ENCODE measurements at places on chromosomes 1 and 21.

- DNase-seq, result no peak
- no peak overlapping the region for H3K27ac ChIP-seq
- no peaks in the 10 kb centered on the region for H3K4me1 ChIP-seq
- H3K36me3 ChIP-seq, result no peaks in the 10 kb centered on the region
Measured at GRCh38 chr21:45916011-45916840, 65.3 kb upstream of the COL6A1 start.

DNA sequence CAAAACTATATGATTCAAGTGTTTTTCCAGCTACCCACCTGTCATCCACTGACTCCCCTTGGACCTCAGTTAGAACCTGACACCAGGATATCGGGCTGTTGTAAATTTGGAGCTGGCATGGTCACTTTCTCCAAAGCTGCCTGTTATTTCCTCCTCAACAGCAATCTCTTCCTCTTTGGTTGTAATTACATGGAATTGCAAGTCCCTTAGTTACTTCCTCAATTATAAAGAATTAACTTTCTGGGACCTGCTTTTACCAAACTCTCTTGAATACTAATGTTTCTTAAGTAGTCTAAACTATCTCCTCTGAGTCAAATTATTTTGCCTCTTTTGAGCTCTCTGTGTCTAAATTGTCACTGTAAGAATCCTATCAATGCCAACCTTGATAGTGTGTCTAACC lies 150.3 kb upstream of the SGIP1 start:
- H3K27ac ChIP-seq, result no peak overlapping the region
- no peaks in the 10 kb centered on the region for H3K27me3 ChIP-seq
- DNase-seq, result no peak
- peaks cover 3% of the 10 kb centered on the region for H3K4me1 ChIP-seq
- H3K4me3 ChIP-seq, result no peak overlapping the region

GRCh38 chr1:14511166-14511680 lies 87.3 kb upstream of the KAZN start:
- no peaks in the 10 kb centered on the region for H3K27me3 ChIP-seq
- no peak overlapping the region for H3K4me3 ChIP-seq
- H3K36me3 ChIP-seq, result no peaks in the 10 kb centered on the region
- DNase-seq, result no peak
- H3K27ac ChIP-seq, result no peak overlapping the region
- no peaks in the 10 kb centered on the region for H3K4me1 ChIP-seq

GRCh38 chr21:27112186-27112585 lies 145.3 kb upstream of the ADAMTS5 start:
- DNase-seq, result no peak
- H3K27me3 ChIP-seq, result no peaks in the 10 kb centered on the region
- no peaks in the 10 kb centered on the region for H3K36me3 ChIP-seq
- H3K27ac ChIP-seq, result no peak overlapping the region
- H3K4me1 ChIP-seq, result peaks cover 4% of the 10 kb centered on the region

GRCh38 chr1:43135857-43136781 lies 36.0 kb downstream of the EBNA1BP2 start:
- H3K4me3 ChIP-seq, result no peak overlapping the region
- H3K27me3 ChIP-seq, result no peaks in the 10 kb centered on the region
- peaks cover 56% of the 10 kb centered on the region for H3K36me3 ChIP-seq
- no peaks in the 10 kb centered on the region for H3K4me1 ChIP-seq
- DNase-seq, result no peak

DNA sequence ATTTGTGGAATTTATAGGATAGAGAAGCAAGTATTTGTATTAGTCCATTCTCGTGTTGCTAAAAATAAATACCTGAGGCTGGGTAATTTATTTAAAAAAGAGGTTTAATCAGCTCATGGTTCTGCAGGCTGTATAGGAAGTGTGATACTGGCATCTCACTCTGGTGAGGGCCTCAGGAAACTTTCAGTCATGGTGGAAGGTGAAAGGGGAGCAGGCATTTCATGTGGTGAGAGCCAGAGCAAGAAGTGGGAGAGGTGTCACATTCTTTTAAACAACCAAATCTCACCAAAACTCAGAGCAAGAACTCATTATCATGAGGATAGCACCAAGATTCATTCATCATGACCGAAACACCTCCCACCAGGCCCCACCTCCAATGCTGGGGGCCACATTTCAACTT lies 18.1 kb downstream of the SDCCAG8 start:
- H3K36me3 ChIP-seq, result peaks cover 12% of the 10 kb centered on the region
- peaks cover 2% of the 10 kb centered on the region for H3K4me1 ChIP-seq
- no peaks in the 10 kb centered on the region for H3K27me3 ChIP-seq
- H3K4me3 ChIP-seq, result no peak overlapping the region
- DNase-seq, result no peak

- DNase-seq, result peak; percentile 49
- no peaks in the 10 kb centered on the region for H3K36me3 ChIP-seq
Measured at GRCh38 chr1:187264995-187265602, 436.4 kb downstream of the PLA2G4A start.

GRCh38 chr1:47417170-47418044 lies 1.3 kb downstream of the FOXE3 start:
- H3K36me3 ChIP-seq, result no peaks in the 10 kb centered on the region
- H3K27ac ChIP-seq, result no peak overlapping the region
- peak overlapping the region; percentile 80 for H3K4me3 ChIP-seq
- H3K27me3 ChIP-seq, result peaks cover 57% of the 10 kb centered on the region
- peak; percentile 48 for DNase-seq
- H3K4me1 ChIP-seq, result no peaks in the 10 kb centered on the region

DNA sequence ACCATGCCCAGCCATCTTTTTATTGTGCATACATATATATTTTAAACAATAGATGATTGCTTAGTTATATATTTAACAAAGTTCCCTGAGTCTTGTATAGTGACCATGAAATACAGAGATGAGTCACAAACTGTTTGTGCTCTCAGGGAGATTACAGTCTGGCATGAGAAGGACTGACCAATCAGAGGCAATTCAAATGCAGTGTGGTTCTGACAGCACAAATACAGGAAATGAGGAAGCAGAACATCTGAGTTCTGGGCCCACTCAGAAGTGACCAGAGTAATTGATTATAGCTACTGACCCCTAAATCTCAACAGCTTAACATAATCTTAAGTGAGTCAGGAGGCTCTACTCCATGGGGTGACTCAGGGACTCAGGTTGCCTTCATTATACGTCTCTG lies 534.5 kb downstream of the OMA1 start:
- no peak for DNase-seq
- peaks cover 3% of the 10 kb centered on the region for H3K4me1 ChIP-seq
- H3K4me3 ChIP-seq, result no peak overlapping the region
- H3K36me3 ChIP-seq, result peaks cover 3% of the 10 kb centered on the region
- H3K27me3 ChIP-seq, result no peaks in the 10 kb centered on the region

GRCh38 chr1:68301471-68302001 lies 69.2 kb upstream of the WLS start:
- no peaks in the 10 kb centered on the region for H3K4me1 ChIP-seq
- no peaks in the 10 kb centered on the region for H3K36me3 ChIP-seq
- no peak overlapping the region for H3K27ac ChIP-seq
- H3K27me3 ChIP-seq, result no peaks in the 10 kb centered on the region
- DNase-seq, result no peak
- H3K4me3 ChIP-seq, result no peak overlapping the region

DNA sequence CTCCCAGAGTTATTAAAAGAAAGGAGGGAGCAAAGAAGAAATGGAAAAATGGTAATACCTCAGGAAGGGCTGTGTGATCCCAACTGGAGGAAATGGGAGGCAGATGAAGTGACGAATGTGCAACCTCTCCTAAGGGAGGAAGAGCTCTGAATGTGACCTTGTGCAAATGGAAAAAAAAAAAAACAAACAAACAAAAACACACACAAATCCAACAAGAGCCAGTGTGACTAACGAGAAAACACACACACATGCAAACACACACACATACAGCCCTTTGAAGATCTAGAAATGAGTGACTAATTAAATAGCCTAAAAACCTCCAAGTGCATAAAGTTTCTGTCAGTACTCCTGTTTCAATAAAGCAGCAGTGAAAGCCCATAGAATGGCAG lies 49.0 kb downstream of the CCN1 start:
- no peaks in the 10 kb centered on the region for H3K27me3 ChIP-seq
- H3K27ac ChIP-seq, result peak overlapping the region; percentile 34
- H3K4me1 ChIP-seq, result peaks cover 2% of the 10 kb centered on the region

GRCh38 chr1:114455102-114455785 lies 55.8 kb downstream of the TRIM33 start:
- H3K27ac ChIP-seq, result no peak overlapping the region
- no peaks in the 10 kb centered on the region for H3K27me3 ChIP-seq
- H3K36me3 ChIP-seq, result peaks cover 45% of the 10 kb centered on the region
- H3K4me1 ChIP-seq, result no peaks in the 10 kb centered on the region

GRCh38 chr21:42016364-42016985 lies 6.3 kb upstream of the ZBTB21 start:
- no peaks in the 10 kb centered on the region for H3K4me1 ChIP-seq
- H3K4me3 ChIP-seq, result no peak overlapping the region
- H3K27me3 ChIP-seq, result no peaks in the 10 kb centered on the region
- H3K36me3 ChIP-seq, result no peaks in the 10 kb centered on the region
- no peak overlapping the region for H3K27ac ChIP-seq
- no peak for DNase-seq

DNA sequence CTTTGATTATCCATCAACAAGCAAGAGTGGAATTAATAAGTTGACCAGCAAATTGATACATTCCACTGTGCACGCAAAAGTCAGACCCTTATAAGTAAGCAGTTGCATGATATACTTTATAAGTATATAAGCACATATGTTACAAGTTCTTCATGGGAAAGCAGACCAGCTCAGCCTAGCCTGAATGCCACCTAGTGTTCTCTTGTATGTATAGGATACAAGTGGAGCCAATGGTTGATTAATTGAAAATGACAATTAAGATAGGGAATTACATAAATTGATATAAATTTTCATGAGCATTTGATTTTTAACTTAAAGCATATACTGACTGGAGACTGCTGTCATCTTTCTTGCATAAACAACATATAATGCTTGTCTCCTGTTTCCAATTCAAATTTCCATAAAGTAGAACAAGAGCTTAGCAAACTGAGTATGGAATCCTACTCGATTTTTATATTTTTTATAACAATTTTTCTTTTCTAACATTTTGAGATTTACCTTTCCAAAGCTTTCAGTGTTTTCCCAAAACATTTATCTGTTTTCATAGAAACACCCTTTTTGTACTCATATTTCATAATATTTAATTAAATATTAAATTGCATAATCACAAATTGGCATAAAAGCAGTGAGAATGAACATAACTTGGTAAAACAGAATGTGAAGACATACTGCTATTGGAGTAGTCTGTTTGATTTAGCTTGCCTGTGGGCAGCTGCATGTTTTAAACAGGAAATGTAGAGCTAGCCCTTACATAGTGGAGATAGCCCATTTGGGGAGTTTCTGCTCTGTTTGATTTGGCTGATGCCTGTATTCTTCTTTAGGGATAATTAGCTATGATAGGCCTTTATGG lies 62.8 kb downstream of the MAGI3 start:
- H3K36me3 ChIP-seq, result no peaks in the 10 kb centered on the region
- H3K27me3 ChIP-seq, result no peaks in the 10 kb centered on the region
- no peak for DNase-seq
- no peak overlapping the region for H3K4me3 ChIP-seq

GRCh38 chr1:183879494-183879893 lies 74.6 kb downstream of the RGL1 start:
- H3K27me3 ChIP-seq, result no peaks in the 10 kb centered on the region
- no peaks in the 10 kb centered on the region for H3K36me3 ChIP-seq
- no peak for DNase-seq
- H3K27ac ChIP-seq, result no peak overlapping the region
- H3K4me1 ChIP-seq, result peaks cover 5% of the 10 kb centered on the region
- H3K4me3 ChIP-seq, result no peak overlapping the region

DNA sequence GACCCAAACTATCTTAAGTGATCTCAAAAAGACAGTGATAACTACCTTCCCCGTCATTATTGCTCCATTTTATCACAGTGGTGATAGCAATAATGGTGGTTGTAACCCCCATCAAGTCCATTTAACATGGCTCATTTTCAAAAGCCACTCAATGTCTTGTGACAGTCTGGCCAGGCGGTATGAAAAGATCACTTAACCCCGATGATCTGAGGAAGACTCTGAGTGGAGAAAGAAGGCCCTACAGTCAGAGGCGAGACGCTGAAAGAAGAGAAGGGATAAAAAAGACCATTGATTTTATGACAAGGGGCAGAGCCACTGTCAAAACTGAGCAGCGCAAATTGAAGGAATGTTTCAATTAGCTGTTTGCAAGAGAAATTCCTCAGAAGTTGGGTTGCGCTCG lies 417.2 kb upstream of the PBX1 start:
- H3K36me3 ChIP-seq, result no peaks in the 10 kb centered on the region
- no peaks in the 10 kb centered on the region for H3K4me1 ChIP-seq
- H3K27me3 ChIP-seq, result no peaks in the 10 kb centered on the region
- no peak overlapping the region for H3K4me3 ChIP-seq
- no peak overlapping the region for H3K27ac ChIP-seq
- no peak for DNase-seq

- no peak for DNase-seq
- no peak overlapping the region for H3K4me3 ChIP-seq
Measured at GRCh38 chr1:223135176-223135942, 7.7 kb downstream of the TLR5 start.

DNA sequence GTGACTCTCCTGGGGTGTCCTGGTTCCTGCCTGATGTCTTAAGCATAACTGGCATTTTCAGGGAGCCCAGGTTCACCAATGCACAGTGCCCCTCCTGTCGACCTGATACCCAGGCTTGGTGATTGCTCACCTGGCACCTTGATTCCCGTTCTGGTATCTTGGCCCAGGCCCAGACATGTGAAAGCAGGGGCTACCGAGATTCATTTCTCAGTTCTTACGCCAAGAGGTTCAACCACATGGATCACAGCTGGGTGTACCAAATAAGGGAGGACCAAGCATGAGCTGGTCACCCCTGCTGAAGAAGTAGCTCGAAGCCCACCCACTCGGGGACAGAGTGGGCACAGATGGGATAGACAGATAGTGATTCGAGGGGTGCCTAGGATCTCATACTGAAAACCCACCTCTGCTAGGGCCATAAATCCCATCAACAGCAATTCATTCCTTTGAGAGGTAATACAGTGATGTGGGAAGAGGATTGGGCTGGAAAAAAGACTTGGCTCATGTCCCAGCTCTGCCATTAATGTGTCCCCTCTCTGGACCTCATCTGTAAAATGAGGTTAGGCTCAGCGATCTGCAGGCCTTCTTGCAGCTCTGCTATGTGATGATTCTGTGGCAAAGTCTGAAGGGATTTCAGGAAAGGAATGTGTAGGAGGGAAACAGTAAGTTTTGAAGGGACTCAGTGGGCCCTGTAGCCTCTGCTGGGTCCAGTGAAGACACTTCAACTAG lies 2.7 kb downstream of the EPHX1 start:
- no peak overlapping the region for H3K4me3 ChIP-seq
- H3K4me1 ChIP-seq, result peaks cover 7% of the 10 kb centered on the region
- DNase-seq, result no peak
- peaks cover 4% of the 10 kb centered on the region for H3K36me3 ChIP-seq

- H3K27ac ChIP-seq, result no peak overlapping the region
- no peak overlapping the region for H3K4me3 ChIP-seq
- no peaks in the 10 kb centered on the region for H3K27me3 ChIP-seq
Measured at GRCh38 chr1:34770891-34771504, 10.0 kb upstream of the GJB3 start.
